ENCODE measurements at places on chromosomes 1 and 21.

DNA sequence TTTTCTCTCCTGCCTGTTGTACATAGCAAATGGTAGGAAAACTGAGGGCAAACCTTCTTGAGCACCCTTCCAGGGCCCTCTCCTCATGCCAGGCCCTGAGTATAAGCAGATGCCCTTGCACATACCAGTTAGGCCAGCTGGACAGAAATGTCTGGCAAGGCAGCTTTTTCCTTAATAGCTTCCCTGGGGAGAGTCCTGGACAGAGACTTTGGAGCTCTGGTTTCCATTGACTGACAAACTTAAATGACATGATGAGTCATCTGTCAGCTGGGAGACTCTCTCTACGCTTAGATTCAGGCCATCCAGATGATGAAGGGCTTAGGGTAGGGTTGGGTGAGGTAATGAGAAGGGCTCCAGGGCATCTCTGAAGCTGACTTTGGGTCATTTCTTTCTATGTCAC, 317.5 kb downstream of the ASTN1 start:
- no peak overlapping the region for H3K27ac ChIP-seq
- H3K4me3 ChIP-seq = no peak overlapping the region
- H3K27me3 ChIP-seq = no peaks in the 10 kb centered on the region
- DNase-seq = no peak

DNA sequence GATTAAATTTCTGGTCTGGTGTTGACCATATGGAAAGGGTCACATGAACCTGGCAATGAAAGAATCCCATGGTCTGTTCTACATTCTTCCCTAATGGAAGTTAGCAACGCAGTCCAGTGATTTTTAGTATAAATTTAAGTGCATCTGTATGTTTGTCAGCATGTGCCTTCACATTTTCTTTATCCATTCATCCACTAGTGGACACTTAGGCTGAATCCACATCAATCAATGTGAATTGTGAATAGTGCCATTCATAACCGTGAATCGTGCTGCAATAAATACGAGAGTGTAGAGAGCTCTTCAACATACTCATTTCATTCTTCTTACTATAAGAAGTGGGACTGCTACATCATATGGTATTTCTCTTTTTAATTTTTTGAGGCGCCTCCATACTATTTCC, 12.7 kb upstream of the IFI16 start:
- no peak overlapping the region for H3K27ac ChIP-seq
- H3K4me1 ChIP-seq = peaks cover 3% of the 10 kb centered on the region
- no peak overlapping the region for H3K4me3 ChIP-seq
- no peaks in the 10 kb centered on the region for H3K36me3 ChIP-seq

DNA sequence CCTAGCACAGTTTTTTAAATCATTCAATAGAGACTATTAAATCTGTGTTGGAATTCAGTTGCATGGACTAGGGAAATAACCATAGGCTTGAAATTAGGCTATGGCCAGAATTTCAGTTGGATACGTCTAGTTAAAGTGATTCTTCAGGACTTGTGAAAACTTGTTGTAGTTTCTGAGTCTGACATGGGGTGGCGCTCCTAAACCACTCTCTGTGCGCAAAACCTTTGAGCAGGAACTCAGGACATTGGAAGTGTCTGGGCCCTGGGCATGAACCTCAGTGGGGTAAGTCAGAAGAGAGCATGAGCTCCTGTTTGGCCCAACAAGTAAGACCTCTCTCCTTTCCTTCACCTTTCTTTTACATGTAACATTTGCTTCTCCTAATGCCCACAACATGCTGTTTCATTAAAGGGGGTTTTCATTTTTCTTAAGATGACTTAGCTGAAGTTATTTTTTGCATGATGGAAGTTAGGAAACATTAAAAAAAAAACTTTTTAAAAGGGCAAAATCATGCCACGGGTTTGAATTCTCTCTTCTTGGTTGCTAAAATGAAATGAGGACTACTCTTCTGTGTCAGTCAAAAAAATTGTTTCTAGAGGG, 17.1 kb upstream of the CCDC190 start:
- H3K27ac ChIP-seq = no peak overlapping the region
- H3K4me3 ChIP-seq = no peak overlapping the region
- H3K36me3 ChIP-seq = no peaks in the 10 kb centered on the region
- peaks cover 5% of the 10 kb centered on the region for H3K27me3 ChIP-seq
- H3K4me1 ChIP-seq = no peaks in the 10 kb centered on the region
- peak; percentile 92 for DNase-seq

DNA sequence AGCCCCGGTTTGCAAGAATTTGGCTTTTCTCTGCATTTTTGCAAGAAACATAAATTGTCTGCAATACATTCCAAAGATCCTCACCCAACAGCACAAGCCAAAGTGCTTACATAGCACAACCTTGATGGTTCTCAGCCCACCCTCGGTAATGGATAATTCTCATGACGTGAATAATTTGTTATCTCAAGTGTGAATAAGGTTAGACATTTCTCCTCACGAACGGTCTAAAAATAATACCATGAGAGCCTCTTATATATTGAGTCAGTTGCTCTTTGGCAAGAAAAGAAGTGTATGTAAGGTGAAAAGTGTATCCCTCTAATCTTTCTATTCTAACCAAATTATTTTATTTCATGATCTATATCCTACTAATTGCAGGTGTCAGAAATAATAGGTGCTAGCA, 33.3 kb downstream of the KRTAP19-8 start:
- no peak for DNase-seq
- H3K4me1 ChIP-seq = no peaks in the 10 kb centered on the region
- no peaks in the 10 kb centered on the region for H3K27me3 ChIP-seq
- H3K27ac ChIP-seq = no peak overlapping the region
- H3K4me3 ChIP-seq = no peak overlapping the region

DNA sequence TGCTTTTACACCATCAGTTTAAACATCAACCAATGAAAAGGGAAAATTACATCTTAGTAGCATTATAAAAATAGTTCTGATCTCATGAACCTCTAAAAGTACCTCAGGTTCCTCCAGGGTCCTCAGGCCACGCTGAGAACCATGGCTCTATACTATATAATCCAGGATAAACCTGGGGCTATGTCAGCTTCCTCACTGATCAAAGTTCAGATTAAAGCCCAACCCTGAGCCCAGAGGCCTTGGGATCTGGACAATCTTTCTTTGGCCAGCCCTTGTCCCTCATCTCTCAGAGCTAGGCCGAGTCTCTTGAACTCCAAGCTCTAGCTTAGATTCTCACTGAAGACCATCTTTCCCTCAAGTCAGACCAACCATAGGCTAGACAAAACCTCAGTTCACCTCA, 168.3 kb downstream of the PLPP3 start:
- no peak for DNase-seq
- H3K27ac ChIP-seq = no peak overlapping the region
- no peak overlapping the region for H3K4me3 ChIP-seq
- no peaks in the 10 kb centered on the region for H3K36me3 ChIP-seq

- H3K27me3 ChIP-seq = no peaks in the 10 kb centered on the region
- DNase-seq = no peak
- no peaks in the 10 kb centered on the region for H3K36me3 ChIP-seq
- no peak overlapping the region for H3K4me3 ChIP-seq
- peaks cover 8% of the 10 kb centered on the region for H3K4me1 ChIP-seq
Measured at GRCh38 chr1:6270401-6270800, 9.5 kb upstream of the GPR153 start.

- no peak overlapping the region for H3K27ac ChIP-seq
- H3K4me1 ChIP-seq = no peaks in the 10 kb centered on the region
- DNase-seq = no peak
- H3K27me3 ChIP-seq = no peaks in the 10 kb centered on the region
- H3K36me3 ChIP-seq = peaks cover 18% of the 10 kb centered on the region
Measured at GRCh38 chr1:112675728-112676381, 1.4 kb downstream of the MOV10 start.

- no peaks in the 10 kb centered on the region for H3K36me3 ChIP-seq
- H3K4me1 ChIP-seq = no peaks in the 10 kb centered on the region
- no peaks in the 10 kb centered on the region for H3K27me3 ChIP-seq
- no peak overlapping the region for H3K27ac ChIP-seq
Measured at GRCh38 chr1:67632811-67633655, 52.0 kb upstream of the GADD45A start.

DNA sequence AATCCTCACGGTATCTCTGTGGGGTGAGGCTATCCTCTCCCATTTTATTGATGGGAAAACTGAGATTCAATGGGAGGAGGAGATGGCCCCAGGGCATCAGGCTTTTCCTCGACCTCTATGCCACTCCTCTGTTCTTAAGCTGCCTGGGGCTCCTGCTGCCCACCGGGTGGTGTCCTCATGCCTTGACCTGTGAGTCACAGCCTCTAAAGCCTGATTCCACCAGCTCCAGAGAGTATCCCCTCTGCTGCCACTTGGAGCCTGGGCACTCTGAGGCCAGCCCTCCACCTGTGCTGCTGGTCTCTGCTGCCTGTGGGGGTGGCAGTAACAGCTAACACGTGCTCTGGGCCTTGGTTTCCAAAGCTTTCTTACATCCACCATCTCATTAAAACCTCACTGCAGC, 241.2 kb downstream of the TRABD2B start:
- peaks cover 6% of the 10 kb centered on the region for H3K4me1 ChIP-seq
- no peak overlapping the region for H3K4me3 ChIP-seq
- no peak overlapping the region for H3K27ac ChIP-seq
- no peaks in the 10 kb centered on the region for H3K27me3 ChIP-seq
- DNase-seq = peak; percentile 61
- H3K36me3 ChIP-seq = no peaks in the 10 kb centered on the region

GRCh38 chr1:229636042-229636441, 10.0 kb downstream of the URB2 start:
- peaks cover 76% of the 10 kb centered on the region for H3K36me3 ChIP-seq
- no peak overlapping the region for H3K4me3 ChIP-seq
- no peaks in the 10 kb centered on the region for H3K27me3 ChIP-seq
- no peak overlapping the region for H3K27ac ChIP-seq
- no peak for DNase-seq

GRCh38 chr1:9369964-9370788, 77.5 kb downstream of the SPSB1 start:
- H3K36me3 ChIP-seq = no peaks in the 10 kb centered on the region
- peaks cover 2% of the 10 kb centered on the region for H3K4me1 ChIP-seq
- no peak for DNase-seq

DNA sequence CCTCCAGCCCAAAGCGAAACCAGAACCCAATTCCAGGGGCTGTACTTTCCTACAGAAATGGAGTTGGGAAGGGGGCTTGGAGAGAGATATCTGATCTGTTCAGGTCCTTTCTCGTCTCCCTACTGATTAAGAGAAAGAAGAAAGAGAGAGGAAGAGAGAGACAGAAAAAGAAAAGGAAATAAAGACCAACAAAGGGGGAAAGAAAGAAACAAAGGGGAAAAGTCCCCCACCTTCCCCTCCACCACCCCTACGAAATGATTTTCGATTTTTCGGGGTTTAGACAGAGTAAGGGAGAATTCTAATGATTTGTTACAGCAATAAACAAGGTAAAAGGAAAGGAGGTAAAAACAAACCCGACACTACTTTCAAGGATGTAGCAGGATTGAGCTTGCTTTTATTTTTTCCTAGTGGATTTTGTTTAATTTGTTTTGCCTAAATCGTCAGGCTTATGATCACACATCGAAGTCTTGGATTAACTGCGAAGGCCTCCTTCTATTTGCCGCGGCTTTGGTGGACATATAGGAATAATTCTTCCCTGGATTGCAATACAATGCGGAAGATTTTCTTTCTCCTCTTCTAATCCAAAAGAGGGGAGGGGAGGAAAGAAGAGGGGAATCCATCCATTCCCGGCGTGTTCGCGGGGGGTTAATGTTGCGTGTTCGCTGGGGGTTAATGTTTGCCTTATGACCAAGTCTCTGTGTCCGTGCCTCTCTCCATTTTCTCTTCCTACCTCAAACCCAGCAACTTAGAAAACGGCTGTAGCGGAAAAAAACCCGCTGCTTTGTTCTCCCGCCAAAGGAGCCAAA, 1.9 kb downstream of the TAL1 start:
- H3K36me3 ChIP-seq = no peaks in the 10 kb centered on the region
- H3K4me3 ChIP-seq = no peak overlapping the region
- DNase-seq = no peak
- peaks cover 98% of the 10 kb centered on the region for H3K27me3 ChIP-seq
- H3K4me1 ChIP-seq = no peaks in the 10 kb centered on the region

- H3K4me3 ChIP-seq = no peak overlapping the region
- H3K27me3 ChIP-seq = no peaks in the 10 kb centered on the region
- peaks cover 23% of the 10 kb centered on the region for H3K4me1 ChIP-seq
- no peak for DNase-seq
Measured at GRCh38 chr1:21311016-21311415, 20.8 kb upstream of the ECE1 start.

DNA sequence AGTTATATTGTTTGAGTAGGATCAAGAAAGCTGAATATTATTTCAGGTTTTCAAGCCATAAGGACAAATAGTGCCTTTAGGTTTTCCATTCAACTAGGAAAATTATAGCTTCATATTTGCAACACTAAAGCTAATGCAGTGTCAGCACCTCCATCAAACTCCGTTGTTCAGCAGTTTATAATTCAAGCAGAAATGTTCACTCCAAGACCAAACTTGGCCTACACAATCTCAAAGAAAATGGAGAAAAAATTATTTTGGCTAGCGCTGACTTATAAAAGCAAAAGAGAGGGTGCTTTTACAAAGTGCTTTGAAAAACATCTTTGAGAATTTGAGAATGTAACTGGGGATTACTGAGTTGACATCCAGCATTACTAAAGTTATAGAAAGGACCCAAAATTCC, 1.4 kb downstream of the SPAG17 start:
- H3K27me3 ChIP-seq = peaks cover 16% of the 10 kb centered on the region
- no peak for DNase-seq
- no peak overlapping the region for H3K27ac ChIP-seq
- no peaks in the 10 kb centered on the region for H3K36me3 ChIP-seq
- no peaks in the 10 kb centered on the region for H3K4me1 ChIP-seq

DNA sequence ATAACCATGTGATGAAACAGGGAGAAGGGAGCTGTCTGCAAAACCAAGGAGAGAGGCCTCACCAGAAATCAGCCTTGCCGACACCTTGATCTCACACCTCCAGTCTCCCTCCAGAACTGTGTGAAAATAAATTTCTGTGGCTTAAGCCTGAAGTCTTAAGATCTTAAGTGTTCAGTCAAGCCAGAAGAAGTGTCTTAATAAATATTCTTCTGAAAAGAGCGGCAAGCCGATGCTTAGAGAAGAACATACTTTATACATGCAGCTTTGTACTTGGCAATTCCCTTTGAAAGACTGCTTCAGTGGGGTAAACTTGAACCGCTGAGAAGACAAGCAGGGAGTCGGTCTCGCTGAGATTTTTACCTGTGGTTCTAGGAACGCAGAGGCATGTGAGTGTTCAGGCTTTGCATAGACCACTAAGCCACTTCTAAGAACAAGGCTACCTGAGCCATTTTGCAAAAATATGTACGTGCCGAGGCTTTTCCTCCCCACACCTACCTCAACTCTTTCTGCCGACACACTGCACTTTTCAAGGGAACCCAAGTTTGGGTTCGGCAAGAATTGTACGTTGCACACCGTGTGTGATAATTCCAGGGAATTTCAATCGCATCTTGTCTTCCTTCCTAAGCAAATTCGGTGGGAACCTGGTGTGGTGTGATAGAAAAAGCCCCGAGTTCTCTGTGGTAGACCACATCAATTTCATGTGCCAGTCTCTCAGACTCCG, 3.4 kb downstream of the RUNX1 start:
- no peaks in the 10 kb centered on the region for H3K4me1 ChIP-seq
- no peaks in the 10 kb centered on the region for H3K27me3 ChIP-seq
- no peak for DNase-seq
- H3K4me3 ChIP-seq = no peak overlapping the region
- H3K27ac ChIP-seq = no peak overlapping the region

- DNase-seq = no peak
- peaks cover 4% of the 10 kb centered on the region for H3K4me1 ChIP-seq
- H3K27me3 ChIP-seq = peaks cover 35% of the 10 kb centered on the region
- H3K36me3 ChIP-seq = no peaks in the 10 kb centered on the region
Measured at GRCh38 chr1:41920658-41921057, 1.9 kb upstream of the HIVEP3 start.

- DNase-seq = no peak
- no peaks in the 10 kb centered on the region for H3K27me3 ChIP-seq
- H3K4me3 ChIP-seq = peak overlapping the region; percentile 74
- H3K4me1 ChIP-seq = peaks cover 10% of the 10 kb centered on the region
- H3K36me3 ChIP-seq = no peaks in the 10 kb centered on the region
Measured at GRCh38 chr1:239998312-239998649, 93.4 kb upstream of the FMN2 start.
